ENCODE measurements at places on chromosomes 7 and 10.

DNA sequence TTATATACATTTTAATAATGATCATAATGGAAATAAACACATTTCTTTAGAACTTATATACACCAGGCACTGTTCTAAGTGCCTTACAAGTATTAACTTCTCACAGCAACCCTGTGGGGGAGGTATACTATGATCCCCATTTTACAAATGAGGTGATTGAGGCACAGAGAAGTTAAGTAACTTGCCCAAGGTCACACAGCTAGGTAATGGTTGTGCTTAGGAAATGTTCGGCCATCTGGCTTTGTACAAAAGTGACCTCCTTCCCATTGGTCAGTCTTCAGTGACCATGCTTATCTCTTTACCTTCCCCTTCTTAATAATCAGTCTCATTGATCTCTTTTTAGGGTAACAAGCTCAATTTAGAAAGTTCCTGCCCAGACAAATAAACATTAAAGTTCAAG, 158.8 kb downstream of the KIAA1217 start:
- DNase-seq: no peak

- DNase-seq: no peak
These were observed 349.4 kb downstream of the GATA3 start for GRCh38 chr10:8403711-8404371.

DNA sequence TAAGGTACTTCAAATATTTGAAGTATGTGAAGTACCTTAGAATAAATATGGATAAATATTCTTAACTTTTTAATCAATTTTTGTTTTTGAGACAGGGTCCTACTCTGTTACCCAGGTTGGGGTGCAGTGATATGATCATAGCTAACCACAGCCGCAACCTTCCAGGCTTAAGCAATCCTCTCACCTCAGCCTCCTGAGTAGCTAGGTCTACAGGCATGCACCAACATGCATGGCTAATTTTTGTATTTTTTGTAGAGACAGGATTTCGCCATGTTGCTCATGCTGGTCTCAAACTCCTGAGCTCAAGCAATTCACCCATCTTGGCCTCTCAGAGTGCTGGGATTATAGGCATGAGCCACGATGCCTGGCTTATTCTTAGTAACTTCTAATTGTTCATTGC, 119.4 kb upstream of the KAT6B start:
- DNase-seq: no peak

- no peak for DNase-seq
These were observed 17.5 kb downstream of the CCNY start for GRCh38 chr10:35353805-35354204.

- no peak for DNase-seq
These were observed 23.9 kb downstream of the LRRC4 start for GRCh38 chr7:128007303-128007680.

DNA sequence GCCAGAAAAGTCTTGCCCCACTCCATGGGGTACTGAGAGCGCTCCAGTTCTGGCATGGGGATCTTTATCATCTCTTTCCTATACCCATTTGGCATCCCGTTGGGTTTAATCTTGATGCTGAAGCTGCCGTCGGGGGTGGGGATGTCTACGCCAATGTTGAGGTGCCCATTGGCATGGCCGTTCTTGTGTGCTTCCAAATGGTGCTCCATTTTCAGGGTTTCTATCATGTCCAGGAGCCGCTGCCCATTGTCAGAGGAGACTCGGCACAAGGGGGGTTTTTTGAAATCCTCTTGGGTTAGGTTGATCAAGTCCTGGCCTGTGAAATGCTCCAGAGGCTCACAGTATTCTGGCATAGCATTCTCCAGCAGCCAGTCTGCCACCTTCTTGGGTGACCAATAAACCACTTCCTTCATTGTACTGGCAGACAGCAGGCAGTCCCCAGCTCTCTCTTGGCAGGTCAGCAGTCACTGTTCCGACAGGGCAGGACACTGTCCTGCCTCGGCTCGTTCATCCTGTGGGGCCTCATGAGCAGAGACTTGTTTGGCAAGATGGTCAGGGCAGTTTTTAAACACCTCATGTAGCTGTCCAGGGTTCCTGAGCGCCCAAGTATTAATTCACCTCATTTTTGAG, 92.5 kb upstream of the ASAH2 start:
- no peak for DNase-seq

- DNase-seq: no peak
These were observed 1.9 kb downstream of the BNIP3 start for GRCh38 chr10:131979821-131980270.

DNA sequence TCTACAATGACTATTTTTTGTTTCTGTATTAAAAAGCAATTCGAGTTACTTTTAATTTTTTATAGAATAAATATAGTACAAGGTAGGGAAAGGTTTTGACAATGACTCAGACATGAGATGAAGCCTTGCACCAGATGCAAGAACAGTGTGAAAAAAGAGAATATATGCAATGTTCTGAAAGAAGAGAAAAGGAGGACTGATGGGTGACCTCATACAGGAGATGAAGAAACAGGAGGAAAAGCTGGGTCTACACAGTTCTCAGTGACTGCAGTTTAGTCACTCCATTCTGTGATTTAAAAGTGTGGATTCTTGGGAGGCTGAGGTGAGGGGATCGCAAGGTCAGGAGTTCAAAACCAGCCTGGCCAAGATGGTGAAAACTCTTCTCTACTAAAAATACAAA, 38.3 kb upstream of the YAE1 start:
- DNase-seq: no peak

DNA sequence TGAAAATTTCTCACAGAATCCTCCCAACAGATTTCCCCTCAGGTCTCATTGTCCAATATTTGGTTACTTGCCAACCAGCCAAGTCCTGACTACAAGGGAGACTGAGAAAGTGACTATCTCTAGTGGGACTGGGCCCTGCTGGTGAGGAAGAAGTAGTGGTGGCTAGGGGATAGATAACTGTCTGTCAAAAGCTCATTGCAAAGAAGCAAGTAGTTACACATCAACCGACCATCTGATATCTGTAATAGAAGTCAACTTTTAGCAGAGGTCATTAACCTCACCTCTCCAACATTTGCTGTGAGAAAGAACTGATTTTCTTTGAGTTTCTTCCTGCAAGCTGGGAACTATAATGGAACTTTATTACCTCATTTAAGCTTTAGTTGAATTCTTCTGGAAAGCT, 15.2 kb downstream of the STAMBPL1 start:
- DNase-seq: no peak

GRCh38 chr7:55589905-55590304, 17.6 kb upstream of the VOPP1 start:
- DNase-seq: no peak

GRCh38 chr10:79487296-79488194, 24.8 kb upstream of the EIF5AL1 start:
- DNase-seq: no peak

DNA sequence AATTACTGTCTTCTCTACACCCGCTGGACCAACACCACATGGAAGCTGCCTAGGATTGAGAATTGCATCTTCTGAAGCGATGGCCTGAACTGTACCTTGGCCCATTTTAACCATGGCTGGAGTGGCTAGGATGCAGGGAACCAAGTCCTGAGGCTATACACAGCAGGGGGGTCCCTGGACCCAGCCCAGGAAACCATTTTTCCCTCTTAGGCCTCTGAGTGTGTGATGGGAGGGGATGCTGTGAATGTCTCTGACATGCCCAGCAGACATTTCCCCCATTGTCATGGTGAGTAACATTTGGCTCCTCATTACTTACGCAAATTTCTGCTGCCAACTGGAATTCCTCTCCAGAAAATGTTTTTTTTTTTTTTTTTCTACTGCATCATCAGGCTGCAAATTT, 822.7 kb downstream of the PCDH15 start:
- DNase-seq: no peak

DNA sequence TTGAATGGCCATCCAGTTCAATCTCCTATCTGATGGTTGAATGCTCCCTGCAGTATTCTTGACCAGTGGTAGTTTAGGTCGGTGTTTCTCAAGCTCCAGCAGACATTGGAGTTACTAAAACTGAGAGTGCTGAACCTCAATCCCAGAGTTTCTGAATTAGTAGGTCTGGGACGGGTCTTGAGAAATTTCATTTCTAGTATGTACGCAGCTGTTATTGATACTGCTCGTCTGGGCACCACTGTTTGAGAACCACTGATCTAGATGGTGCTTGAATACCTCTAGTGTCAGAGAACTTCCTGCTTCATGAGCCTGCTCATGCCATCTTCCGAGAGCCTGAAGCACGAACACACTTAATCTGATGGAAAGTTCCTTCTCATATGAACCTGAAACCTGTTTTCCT, 99.4 kb upstream of the CREB5 start:
- DNase-seq: no peak

All from activated T-helper 1 cell treated with anti-CD3 and anti-CD28 coated beads, Interleukin-2, amount 50 U/mL, for 16 hours (primary cell).